PC-3 (cell line): ENCODE measurements at places on chromosomes 4 and X. TPM values are rescaled to one million over a fixed set of nuclear protein-coding genes. Genes with fewer than 3 reads are reported as not detected.

DNA sequence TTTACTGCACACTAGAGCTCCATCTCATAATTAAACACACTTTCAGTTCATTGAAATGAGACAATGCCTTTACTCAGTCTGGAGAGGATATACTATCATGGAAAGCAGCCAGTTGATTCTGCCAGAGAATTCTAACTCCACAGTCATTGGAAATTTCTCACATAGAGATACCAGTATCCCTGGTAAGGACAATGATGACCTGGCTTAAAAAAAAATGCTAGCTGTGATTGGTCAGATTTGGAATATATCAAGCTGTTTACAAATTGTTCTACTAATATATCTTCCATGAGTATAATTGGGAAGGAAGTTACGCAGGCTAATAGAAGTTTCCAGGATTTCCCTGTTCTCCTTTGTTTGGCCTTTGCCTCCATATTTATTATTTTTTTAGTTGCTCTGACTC is 34.5 kb upstream of the TLL1 start:
- no peak for DNase-seq

DNA sequence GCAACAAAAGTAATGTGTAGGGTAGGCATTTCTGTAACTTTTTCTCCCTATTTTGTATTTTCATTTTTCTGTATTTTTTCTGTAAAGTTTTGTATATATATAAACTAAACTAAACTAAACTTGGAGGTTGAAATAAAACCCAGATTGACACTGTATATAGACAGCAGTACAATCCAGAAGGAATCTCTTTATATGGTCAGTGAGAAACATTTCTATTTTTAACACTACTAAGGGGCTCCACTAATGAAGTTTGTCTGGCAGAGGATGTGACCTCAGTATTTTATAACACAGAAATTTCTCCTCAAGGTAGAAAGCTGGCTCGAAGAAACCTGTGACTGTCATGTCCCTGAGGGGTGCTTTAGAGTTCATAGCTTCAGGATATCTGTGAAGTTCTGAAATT is 959.2 kb downstream of the ADGRL3 start:
- no peak for DNase-seq

BST1 gene
- total RNA-seq, result 0.69 and 0.86 TPM in 2 replicates

SULT1B1 gene
- total RNA-seq, result 0.04 and 0.17 TPM in 2 replicates

CFAP299 gene
- not detected in 2 replicates for total RNA-seq

SHOX gene
- total RNA-seq, result not detected in 2 replicates

DNA sequence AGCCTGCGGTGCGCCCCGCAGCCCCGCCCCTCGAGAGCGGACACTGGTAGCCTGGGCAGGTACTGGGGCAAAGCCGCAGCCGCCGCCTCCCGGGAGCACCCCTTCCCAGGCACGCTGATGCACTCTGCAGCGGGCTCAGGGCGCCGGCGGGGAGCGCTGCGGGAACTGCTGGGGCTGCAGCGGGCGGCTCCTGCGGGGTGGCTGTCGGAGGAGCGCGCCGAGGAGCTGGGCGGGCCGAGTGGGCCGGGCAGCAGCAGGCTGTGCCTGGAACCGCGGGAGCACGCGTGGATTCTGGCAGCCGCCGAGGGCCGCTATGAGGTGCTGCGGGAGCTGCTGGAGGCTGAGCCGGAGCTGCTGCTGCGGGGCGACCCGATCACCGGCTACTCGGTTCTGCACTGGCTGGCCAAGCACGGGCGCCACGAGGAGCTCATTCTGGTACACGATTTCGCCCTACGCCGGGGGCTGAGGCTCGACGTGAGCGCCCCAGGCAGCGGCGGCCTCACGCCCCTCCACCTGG is 401 bp downstream of the SOWAHD start:
- no peak for DNase-seq

HTT gene
- total RNA-seq, result 18.4 and 36.3 TPM in 2 replicates

DNA sequence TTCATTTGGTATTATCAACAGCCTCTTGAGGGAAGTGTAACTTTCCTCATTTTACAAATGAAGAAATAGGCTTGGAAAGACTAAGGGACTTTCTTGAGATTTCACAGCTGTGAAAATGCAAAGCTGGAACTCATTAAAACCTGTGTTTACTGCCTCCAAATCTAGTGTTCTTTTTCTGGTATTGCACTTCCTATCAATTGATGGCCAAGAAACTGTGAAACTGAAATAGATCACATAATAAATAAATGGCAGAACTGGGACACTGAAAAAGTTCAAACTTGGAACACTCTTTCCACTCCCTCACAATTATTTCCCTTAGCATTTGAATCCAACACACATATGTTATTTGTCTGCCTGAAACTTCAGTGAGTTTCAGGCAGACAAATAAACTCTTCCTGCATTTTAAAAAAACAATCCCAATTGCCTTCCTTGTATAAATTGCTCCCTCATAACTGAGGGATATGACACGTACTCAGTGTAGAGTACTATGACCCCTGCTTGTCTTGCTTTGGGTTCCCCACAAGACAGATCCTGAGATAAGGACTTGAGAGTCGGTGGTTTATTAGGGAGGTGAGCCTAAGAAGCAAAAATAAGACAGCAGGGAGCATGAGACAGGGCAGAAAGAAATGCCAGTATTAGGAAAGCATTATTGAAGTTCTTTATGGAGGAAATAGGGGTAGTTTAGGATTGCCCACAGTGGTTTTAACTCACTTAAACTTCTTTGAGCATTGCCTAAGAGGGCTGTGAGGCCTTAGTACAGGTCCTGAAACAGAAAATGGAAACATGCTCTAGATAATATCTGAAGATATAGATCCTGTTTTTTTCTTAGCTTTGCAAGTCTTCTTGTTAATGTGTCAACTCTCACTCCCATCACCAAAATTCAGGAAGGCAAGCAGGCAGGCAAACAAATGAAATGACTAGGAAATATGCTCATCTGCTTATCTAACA is 33.9 kb downstream of the RTL3 start:
- no peak for DNase-seq

SERTM2 gene
- total RNA-seq, result not detected in 2 replicates

GRCh38 chrX:640641-641040 is 10.1 kb downstream of the SHOX start:
- no peak for DNase-seq
